ENCODE measurements at places on chromosomes 3 and 15.

DNA sequence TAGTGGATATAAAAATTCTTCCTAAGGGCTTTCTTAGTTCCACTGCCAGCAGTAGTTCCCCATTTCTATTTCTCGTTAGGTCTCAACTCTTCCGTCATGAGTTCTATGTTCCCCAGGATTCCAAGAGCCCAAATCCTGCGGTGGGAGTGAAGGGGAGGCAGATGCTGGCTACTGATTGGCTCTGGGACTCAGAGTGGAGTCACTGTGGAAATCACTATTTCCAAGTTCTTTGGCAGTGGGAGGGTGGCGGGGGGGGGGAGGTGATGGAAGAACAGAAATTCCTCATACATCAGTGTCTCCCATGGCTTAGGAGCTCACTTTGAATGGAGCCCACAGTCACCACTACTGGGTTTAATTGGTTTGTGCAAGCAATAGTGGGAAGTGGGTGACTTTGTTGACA lies 5.6 kb downstream of the CCR1 start:
- DNase-seq, result no peak

- no peak for DNase-seq
Observed at GRCh38 chr3:156772588-156773206, 53.5 kb upstream of the LEKR1 start.

DNA sequence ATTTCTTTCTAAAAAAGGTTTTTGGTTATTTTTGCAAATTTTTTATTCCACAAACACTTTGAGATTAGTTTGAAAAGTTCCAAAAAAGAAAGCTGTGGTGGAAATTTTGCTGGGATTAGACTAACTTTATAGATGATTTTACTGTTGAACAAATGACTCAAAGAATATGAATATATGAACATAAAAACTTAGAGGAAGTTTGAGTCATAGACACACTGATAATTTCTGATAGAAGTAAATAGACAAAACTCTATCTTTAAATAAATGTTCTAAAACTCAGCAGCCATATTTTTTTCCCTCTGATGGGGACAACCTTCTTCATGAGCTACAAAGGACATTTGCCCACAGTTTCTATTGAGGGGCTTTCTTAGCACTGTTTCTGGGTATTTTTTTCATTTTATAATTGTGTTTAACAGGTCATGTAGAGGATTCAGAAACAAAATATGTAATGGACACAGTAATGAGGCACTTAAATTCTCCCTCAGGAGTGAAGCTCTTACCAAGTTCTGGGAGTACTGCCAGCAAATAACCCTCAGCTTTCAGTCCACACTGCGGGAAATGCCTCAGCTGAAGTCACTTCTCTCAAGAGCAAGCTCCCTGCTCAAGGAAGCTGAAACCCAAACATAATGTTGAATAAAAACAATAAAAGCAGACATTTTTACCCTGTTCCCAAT lies 157.6 kb downstream of the NFKBIZ start:
- no peak for DNase-seq

- no peak for DNase-seq
Observed at GRCh38 chr3:5122741-5123706, 932 bp downstream of the ARL8B start.

DNA sequence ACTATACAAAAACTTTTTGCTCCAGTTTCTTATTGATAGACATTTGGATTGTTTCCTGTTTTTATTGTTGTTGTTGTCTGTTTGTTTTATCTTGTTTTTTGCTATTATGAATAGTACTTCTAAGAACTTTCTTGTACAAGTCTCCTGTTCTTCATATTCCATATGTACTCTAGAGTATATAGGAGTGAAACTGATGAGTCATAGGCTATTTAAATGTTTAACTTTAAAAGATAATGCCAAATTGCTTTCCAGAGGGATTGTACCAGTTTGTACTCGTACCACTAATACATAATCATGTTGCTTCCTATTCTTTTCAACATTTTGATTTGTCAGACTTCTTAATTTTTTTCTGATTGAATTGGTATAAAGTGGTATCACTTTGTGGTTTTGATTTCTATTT lies 19.6 kb downstream of the LRRC49 start:
- DNase-seq, result no peak

DNA sequence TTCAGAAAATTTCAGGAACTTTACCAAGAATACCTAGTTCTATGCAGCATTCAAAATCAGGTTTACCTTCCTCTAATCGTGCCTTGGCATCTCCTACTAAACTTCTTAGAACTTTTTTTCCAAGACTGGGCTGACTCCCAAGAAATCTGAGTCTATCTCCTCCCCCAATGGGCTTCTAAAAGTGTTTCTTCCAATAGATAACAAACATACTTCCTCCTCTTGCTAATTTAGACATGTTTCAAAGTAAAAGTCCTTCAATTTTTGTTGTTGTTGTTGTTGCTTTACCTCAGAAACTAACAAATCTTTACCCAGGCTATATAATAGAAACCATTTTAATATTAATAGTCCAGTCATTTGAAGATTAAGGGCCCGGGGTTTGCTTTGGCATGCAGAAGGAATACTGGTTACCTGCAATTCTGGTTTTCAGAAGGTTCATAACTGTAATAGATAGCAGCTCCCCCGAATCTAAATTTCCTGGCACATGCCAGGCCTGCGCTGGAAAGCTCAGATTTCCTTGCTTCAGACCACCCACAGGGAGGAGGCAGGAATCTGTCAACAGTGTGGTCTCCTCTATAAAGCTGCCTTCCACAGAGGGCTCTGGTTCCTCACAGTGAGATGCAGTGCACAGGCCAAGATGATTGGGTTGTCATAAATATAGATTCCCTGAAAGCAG lies 188.7 kb downstream of the THRB start:
- no peak for DNase-seq

Measured in stimulated activated CD4-positive, alpha-beta T cell treated with anti-CD3 and anti-CD28 coated beads, Interleukin-15, amount 100 ng/mL, for 1 hour (primary cell).